ENCODE measurements at places on chromosomes 6 and 20.

- no peak for DNase-seq
Observed at GRCh38 chr20:47782920-47783552, 2.2 kb downstream of the SULF2 start.

GRCh38 chr20:14142171-14142570, 146.9 kb downstream of the MACROD2 start:
- DNase-seq, result no peak

- DNase-seq, result no peak
Observed at GRCh38 chr6:151431337-151431736, 20.6 kb downstream of the RMND1 start.

DNA sequence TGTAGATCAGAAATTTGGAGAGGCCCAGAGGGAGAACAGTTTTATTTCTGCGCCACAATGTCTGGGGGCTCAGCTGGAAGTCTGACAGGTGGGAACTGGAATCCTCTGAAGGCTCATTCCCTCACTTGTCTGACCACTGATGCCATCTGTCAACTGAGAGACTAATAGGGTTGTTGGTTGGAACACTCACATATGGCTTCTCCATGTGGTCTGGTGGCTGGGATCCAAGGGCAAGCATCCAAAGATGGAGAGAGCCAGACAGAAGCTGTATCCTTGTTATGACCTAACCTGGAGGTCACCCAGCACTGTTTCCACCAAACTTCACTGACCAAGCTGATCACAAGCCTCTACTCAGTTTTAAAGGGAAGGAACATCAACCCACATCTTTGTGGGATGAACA, 117.9 kb upstream of the AKAP12 start:
- no peak for DNase-seq

GRCh38 chr6:85479208-85479607, 29.3 kb downstream of the NT5E start:
- no peak for DNase-seq

- no peak for DNase-seq
Observed at GRCh38 chr6:143408151-143408786, 42.2 kb downstream of the ADAT2 start.

- DNase-seq, result no peak
Observed at GRCh38 chr20:37343212-37343993, 2.5 kb upstream of the SRC start.

DNA sequence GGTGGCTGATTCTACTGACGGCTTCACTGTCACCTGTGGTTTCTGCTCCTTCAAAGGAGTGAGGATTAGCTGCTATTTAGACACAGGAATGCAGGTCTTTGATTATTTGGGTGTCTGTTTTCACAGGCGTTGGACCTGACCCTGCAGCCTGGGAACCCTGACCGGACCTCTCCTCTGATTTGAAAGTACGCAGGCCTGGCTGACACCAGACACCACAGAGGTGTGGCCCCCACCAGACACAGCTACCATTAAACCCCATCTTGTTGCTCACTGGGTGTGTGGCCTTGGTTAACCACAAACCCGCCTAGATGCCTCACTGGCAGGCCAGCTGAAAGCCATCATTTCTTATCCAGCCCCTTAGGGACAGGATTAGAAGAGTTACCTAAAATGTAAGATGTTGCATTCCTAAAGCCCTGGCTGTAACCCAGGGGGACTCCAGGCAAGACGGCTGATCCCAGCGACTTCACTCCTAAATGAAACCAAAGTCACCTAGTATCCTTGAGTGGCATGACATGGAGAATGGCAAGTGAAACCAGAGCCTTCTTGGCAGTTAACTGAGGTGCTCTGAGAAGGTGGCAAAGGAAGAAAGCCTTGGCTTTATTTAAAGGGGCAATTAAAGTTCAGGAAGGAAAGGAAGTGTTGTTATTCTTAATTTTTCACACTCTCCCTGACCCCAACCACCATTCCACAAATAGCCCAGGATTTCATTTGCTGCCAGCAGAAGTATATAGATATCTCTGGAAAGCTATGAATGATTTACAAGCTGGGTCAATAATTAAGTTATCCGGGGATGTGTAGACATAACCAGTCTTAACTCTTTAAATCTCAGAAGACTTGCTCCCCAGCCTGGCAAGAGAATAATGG, 169.9 kb downstream of the QRSL1 start:
- no peak for DNase-seq

DNA sequence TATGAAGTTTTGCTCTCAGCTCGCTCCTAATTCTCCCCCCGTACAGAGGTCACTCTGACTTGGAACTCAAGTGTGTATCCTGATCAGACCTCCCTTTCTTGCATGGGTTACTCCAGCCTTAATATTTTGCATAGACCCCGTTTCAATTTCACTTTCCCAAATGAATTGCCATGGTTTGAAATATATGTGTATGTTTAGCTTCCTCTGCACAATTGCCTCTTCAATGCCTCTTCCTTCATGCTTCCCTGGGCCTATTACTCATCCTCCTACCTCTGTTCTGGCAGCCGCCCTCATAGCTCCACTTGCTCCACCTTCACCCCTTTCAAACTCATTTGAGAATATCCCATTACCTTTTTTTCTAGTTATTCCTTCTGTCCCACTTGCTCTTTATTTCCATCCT, 90.0 kb upstream of the SAMD5 start:
- DNase-seq, result no peak

DNA sequence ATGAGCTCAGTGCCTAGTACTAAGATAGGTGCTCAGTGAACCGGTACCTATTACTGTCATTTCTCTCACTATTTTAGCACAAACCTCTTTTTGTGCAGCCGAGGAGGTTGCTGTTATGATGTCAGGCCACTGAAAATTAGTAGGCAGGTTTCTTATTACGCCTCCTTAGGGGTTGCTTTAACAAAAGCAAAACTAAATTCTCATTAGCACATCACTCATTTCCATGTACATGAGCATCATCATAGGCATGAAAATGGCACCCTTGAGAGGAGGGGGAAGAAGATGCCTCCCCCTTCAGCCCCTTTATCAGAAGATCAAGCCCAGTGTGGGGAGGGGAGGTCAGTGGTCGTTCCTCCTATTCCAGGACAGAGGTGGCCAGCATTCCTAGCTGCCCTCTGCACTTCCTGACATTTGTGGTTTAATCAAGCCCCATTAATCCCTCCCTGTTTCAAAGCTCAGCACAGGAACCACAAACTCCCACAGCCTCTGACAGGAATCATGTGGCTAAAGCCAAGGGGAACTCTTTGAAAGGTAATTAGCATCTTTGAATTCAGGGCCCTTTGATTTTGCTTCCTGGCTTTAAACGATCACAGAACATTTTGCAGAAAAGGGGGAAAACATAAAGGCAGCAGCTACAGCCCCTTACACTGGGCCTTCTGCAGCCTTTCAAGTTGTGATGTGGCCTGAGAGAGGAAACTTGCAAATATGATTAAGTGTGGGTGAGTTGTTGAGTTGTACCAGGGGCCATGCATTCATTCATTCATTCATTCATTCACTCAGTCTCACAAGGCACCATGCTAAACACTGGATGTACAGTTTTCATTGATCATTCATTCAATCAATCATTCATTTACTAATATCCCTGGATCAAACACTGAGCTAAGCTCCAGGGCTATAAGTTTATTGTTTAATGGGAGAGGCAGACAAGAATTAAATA, 31.9 kb upstream of the PSMF1 start:
- DNase-seq, result no peak

DNA sequence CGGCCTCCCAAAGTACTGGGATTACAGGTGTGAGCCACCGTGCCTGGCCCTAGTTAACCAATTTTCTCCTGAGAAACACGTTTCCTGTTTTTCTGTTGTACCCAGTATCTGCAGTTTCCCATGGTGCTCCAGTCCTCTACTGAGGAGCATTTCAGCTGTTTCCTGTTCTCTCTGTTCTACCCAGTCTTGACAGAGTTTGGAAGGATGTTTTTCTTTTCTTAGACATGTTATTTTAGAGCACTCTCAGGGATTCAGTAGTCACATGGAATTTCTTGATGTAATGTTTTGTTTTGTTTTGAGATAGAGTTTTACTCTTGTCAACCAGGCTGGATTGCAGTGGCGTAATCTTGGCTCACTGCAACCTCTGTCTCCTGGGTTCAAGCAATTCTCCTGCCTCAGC, 129.8 kb upstream of the TIAM2 start:
- DNase-seq, result no peak

DNA sequence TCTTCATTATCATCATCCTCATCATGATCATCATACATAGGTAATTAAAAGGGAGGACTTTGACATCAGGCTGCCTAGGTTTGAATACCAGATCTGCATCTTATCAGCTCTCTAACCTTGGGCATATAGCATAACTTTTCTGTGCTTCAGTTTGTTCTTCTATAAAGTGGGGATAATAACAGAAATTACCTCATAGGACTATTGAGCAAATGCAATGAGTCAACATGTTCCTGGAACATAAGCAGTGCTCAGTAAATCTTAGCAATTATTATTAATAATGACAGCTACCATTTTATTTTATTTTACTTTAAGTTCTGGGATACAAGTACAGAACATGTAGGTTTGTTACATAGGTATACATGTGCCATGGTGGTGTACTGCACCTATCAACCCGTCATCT, 7.2 kb downstream of the C20orf202 start:
- no peak for DNase-seq

DNA sequence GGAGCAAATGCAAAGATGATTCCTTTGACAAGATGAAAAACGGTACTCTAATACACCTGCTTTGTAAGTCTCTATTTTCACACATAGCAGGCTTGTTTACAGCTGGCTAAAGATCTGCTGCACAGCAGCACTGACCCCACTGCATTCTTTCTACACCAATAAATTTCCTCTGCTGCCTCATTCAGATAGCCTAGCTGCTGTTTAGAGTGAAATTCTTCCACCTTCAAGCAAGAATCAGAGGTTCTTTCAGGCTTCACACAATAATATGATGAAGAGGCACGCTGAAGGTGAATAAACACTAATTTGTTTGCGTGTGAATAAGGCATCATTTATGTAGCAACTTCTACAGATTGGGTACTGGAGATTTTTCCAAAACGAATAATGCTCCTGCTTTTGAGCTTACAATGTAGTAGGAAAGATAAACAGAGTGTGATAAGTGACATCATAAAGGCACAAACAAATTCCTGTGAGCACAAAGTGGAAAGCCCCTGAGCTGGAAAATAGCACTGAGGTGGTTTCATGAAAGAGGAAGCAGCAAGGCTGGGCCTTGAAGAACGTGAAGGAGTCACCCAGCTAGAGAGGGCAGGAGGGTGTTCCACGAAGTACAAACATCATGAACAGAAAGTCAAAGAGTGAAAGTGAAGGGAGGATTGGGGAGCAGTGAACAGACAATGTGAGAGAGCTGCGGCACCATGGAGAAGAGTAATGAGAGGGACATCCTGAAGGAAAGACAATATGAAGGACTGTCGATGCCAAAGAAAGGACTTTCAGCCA, 543.4 kb downstream of the CD83 start:
- peak; percentile 8 for DNase-seq

- DNase-seq, result no peak
Observed at GRCh38 chr20:34171640-34172039, 59.6 kb upstream of the EIF2S2 start.

DNA sequence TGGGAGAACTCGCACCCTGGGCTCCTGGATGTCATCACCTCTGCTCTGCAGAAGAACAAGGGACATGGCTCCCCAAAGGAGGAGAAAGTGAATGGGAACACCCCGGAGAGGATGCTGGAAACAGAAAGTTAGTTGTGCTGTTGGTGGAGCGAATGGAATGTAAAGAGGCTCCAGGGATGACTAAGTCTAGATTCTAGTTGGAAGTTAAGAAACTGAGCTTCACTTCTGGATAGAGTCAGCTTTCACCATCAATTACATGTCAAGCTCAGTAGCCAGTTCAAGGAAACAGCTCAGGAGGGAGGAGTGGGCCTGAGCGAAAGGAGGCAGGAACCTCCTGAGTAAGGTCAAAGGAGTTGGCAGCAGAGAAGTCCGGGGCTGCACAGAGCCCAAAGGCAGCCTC, 132.1 kb upstream of the ARID1B start:
- DNase-seq, result no peak

- no peak for DNase-seq
Observed at GRCh38 chr6:25652007-25652515, at the start of gene SCGN. Gene SCGN, plus strand, starts transcription at chr6:25652215. Its CDS starts 189 bp downstream, at chr6:25652404.

GRCh38 chr6:16533721-16534136, 227.5 kb downstream of the ATXN1 start:
- DNase-seq, result no peak

GRCh38 chr6:149147938-149148718, 169.4 kb upstream of the TAB2 start:
- no peak for DNase-seq

DNA sequence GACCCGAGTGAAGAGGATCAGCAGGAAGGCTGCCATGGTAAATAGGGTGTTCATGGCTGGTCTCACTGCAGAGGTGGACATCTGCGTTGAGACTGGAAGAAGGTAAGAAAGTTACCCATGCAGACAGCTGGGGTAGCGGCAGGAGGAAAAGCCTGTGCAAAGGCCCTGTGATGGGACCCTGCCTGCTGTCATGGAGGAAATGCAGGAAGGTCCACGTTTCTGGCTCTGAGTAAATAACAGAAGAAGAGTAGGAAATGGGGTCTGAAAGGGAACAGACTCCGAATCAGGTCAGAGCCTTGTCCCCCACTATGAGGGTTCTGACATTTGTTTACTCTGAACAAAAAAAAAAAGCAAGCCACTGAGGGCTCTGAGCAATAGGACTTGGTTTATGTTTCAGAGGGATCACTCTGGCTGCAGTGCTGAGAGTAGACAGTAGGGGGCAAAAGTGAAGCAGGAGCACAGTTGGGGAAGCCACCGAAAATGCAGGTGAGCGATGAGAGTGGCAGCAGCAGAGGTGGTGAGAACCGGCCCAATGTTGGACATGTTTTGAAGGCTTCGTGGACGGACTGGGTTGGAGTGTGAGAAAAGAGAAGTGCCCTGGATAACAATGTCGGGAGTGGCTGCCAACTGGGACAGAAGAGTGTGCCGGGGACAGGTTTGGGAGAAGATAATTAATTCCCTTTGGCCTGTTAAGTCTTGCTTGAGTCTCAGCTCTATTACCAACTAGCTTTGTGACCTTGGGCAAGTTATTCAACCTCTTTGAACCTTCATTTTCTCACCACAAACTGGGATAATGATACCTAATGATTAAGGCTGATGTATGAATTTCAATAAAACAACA, 57.9 kb upstream of the MAP7 start:
- DNase-seq, result peak; percentile 57

GRCh38 chr20:16955971-16956370, 207.8 kb downstream of the OTOR start:
- DNase-seq, result no peak

DNA sequence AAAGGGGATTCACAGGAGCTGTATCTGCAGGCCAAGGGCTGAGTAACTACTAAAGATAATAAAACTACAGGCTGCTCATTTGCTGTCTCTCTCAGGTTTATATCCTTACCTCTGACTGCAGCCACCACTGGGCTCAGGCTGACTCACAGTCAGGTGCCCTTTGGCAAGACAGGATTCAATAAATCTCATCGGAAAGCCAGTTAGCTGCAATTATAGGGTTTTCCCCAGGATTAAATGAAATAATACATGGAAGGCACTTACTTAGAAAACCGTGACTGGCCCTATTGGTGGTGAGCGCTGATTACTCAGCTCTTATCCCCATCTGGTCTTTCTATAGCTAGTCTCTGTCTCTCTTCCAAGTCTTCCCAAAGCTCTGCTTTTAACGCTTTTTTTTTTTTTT, 26.4 kb downstream of the RMND1 start:
- no peak for DNase-seq

- no peak for DNase-seq
Observed at GRCh38 chr20:23668477-23668951, 20.3 kb downstream of the CST4 start.

GRCh38 chr6:157443066-157443800, 62.2 kb downstream of the ZDHHC14 start:
- DNase-seq, result no peak

GRCh38 chr20:35235881-35236280, 9.4 kb downstream of the MMP24 start:
- DNase-seq, result no peak

GRCh38 chr6:89045011-89045387, 35.6 kb upstream of the PNRC1 start:
- no peak for DNase-seq

Measured in activated CD8-positive, alpha-beta memory T cell treated with anti-CD3 and anti-CD28 coated beads for 1 hour (primary cell).